ENCODE measurements at places on chromosomes 3 and 15.
A peak's percentile ranks its signal among the peaks of the same experiment; 100 is the strongest.

DNA sequence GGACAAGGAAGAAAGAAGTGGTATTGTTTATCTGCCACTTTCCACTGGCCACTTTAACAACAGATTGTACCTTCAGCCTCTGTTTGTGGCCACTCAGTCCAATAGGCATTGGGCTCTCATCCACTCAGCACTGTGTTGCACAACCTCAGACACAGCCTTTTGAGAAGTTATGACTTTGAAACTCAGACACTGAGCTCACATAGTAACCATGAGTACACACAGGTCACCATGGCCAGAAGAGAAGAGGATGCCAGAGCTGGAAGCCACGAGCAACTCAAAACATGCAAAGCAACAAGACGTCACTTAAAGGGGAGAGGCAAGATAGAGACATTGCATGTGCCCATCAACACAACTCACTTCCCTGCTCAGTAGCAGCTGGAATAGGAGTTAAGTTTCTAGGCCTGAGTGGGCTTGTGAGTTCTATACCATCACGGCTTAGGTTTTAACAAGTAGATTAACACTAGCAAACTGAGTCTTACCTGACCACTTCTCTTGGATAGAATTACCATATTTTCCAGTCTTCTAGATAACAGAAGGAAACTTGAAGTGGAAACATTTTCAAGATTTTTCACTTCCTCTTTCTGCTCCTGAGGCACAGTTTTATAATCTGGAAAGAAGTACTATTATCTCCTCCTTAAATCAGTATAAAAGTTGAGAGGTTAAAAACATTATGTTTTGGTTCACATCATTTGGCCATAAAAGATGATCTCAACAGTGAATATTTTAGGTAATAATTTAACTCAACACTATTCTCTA lies 103.5 kb downstream of the IMPG2 start:
- no peak for DNase-seq

DNA sequence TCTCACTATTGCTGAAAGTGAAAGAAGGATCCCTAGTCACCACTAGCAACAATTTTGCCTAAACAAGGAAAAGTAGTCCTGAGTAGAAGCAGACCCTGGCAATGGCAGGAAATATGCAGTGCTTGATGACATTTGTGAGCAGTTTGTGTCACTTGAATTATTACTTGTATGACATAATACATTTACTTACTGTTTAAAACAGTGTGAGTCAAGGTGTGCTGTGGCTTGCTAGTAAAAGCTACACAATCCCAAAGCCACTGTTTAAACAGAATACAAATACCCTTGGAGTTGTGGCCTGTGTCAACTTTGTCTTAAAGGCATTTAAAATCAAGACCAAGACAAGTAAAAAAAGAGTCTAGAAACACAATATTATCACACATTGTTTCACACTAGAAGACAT lies 775.4 kb downstream of the ROBO1 start:
- DNase-seq = no peak

DNA sequence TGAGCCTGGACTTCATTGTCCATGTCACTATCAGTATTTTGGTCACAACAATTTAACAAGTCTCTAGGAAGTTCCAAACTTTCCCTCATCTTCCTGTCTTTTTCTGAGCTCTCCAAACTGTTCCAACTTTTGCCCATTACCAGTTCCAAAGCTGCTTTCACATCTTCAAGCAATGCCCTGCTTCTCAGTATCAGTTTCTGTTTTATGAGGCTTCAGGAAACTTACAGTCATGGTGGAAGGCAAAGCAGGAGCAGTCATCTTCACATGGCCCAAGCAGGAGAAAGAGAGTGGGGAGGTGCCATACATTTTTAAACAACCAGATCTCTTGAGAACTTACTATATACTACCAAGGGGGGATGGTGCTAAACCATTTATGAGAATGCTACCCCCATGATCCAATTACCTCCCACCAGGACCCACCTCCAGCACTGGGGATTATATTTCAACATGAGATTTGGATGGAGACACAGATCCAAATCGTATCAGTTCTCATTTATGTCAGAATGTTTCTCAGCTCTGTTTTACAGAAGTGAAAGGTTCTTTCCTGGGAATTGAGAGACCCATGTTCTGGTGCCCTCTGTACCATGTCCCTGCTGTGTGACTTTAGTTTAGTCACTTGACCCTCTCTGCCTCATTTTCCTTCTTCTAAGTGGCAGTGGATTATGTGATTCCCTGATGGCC lies 169.7 kb downstream of the PLCL2 start:
- no peak for DNase-seq

DNA sequence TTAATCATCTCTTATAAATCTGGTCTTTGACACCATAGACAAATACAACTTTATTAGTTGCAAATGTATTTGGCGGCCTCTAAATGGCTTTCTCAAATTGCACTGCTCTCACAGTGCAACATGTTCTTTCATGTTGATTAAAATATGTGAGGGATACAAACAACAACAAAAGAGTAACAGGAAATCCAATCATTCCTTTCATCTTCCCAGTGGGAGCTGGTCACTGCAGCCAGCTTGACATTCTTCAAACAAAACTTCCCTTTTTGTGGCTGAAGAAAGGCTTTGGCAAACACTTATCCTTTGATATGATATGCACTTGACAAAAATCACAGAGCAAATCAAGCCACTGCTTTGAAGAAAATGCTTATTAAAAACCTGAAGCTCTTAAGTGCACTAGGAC lies 973.6 kb downstream of the EPHA3 start:
- DNase-seq = no peak

DNA sequence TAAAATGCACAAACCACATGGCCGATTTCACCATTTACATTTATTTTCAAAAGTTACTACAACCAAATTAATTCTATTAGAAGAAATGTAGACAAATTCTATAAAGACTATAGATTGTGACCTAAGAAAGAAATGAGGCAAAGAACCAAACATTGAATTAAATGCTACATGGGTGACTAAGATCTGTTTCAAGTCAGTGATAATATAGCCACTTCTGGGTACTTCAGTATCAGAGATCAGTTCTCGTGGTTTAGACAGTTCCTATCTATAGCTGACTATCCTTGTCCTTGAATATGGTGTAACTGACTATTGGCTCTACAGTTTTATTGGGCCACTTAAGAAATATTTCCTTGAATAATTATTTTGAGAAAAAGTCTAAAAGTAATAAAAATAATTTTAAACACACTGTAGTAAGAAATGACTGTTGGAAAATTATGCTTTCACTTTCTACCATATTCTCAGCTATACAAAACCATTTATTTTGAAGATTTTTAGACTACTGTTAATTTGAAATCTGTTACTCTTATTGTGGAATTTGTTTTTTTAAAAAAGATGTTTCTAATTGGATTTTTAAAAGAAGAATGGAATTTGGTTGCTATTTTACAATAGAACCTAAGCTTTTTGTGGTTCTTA lies 14.1 kb downstream of the KCNMB3 start:
- DNase-seq = no peak

- DNase-seq = no peak
Measured at GRCh38 chr3:116811754-116812153, 102.2 kb downstream of the TUSC7 start.

- peak; percentile 47 for DNase-seq
Measured at GRCh38 chr3:63674586-63674985, 22.1 kb downstream of the SNTN start.

GRCh38 chr3:172247525-172248274 lies 200.6 kb downstream of the GHSR start:
- DNase-seq = no peak

GRCh38 chr3:72761410-72761809 lies 86.8 kb downstream of the SHQ1 start:
- DNase-seq = no peak

DNA sequence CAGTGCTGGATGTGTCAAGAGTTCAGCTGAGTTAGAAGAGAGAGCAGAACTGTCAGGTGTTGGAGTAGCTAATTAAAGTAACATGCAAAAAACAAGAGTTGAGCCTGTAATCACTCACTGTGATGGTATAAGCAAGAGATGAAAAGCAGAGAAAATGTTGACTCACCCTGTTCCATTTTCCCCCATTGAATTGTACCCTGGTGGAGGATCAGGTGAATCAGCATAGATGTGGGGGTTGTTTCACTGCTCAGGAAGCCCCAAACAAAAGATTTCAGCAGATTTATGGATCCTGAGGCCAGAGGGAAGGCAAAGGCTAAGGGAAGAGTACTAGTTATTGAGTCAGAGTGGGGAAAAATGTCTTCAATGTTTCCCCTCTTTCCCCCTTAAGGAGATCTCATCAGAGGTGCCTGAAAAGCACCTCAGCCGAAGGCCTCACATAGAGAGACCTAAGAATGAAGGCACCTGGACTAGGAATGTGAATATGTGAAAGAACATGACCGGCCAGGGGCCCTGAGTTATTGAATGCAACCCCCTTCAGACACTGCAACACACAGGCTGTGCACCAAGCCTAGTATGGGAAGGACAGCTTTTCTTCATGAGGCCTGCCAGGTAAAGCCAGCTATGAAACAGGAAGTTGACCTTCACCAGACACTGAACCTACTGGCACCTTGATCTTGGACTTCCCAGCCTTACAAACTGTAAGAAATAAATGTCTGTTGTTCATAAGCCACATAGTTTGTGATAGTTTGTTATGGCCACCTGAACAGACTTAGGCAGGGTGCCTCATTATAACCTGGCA lies 90.1 kb downstream of the TMCO5A start:
- DNase-seq = no peak

GRCh38 chr3:1197051-1197450 lies 104.2 kb downstream of the CNTN6 start:
- no peak for DNase-seq

- no peak for DNase-seq
Measured at GRCh38 chr3:66480666-66481065, 20.2 kb downstream of the LRIG1 start.

- DNase-seq = no peak
Measured at GRCh38 chr15:78727561-78727960, 83.7 kb downstream of the ADAMTS7 start.

DNA sequence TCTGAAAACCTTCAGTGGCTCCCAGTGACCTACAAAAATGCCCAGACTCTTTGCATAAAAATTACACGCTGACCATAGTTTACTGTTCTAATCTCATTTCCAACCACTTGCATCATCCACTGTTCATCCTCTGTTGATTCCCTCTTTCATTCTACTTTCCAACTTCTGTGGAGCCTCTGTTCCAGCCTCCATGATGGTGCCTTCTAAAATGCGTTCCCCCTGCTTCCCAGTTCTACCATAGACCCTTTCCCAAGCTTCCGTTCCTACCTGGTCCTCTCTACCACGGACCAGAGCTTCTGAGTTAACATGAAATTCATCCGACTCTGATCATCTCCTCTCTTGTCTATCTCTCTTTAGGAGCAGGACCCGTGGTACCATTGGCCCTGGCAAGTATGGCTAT lies 127.0 kb downstream of the THSD4 start:
- DNase-seq = no peak

GRCh38 chr3:169497567-169498257 lies 165.8 kb downstream of the MECOM start:
- DNase-seq = no peak

DNA sequence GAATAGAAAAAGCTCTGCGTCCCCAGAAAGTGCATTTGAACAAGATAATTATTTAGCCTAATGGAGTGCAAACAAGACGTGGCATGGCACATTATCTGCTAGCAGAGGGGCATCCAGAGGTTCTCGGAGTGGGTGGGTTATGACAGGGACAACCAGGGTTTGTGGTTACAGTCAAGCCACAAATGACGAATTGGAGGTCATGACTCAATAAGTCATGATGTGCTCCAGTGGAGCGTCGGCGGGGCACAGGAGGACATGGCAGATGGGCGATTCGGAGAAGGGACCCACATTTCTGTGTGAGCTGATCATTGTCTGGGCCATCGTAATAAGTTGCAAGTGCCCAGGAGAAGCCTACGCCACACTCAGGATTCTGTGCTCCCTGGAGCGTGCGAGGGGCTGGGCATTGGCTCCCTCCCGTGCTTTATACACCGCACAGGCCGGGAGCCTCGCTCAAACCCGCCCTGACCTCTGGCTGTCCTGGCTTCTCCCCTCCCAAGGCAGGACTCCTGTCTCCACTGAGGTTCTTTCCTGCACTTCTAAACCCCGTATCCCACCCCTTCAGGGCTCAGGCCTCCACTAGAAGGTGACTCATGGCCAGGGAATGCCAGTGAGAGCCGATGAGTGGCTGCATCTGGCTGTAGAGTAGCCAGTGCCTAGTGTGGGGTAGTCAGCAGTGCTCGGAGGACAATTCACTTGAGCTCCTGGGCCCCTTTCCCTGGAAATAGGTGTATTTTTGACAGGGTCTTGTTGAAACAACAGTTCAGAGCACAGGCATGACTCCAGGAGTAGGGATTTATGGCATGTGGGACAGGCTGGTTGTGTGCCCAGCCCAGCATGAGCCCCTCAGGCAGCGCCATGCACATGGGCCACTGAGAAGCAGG lies 67.4 kb downstream of the GRIP2 start:
- no peak for DNase-seq

GRCh38 chr3:171831936-171832335 lies 11.2 kb upstream of the TMEM212 start:
- DNase-seq = no peak

DNA sequence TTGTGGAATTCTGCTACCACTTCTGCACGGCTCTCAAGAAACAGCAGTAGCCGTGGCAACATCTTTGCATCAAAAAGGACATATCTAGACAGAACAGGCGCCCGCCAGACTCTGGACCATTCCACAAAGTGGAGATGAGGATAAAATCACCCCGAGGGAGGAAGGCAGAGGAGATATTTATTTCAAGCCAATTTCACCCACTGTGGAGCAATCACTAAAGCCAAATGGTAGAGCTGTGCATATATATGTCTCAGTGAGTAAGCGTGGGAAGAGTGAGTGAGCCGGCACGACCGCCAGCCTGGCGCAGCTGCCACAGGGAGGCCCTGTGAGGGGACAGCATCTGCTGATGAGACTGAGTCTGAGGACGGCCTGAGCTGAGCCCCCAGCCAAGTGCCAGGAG lies 111.3 kb downstream of the MEGF11 start:
- DNase-seq = peak; percentile 54

DNA sequence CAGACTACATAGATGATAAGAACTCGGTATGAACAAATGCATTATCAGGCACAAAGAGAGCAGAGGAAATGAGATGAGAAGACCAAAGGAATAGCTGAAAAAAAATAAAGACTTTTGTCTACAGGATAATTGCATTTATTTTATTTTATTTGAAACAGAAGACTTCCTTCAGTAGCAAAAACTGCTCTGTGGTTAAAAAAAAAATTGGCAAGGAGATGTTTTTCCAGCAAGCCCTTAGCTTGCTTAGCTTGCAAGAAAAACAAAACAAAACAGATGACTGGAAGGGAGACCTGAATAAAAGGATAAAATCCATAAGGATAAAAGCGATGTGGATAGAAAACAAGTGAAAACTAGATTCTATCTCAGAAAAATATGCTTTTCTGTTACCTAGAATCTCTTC lies 9.1 kb upstream of the PPM1L start:
- DNase-seq = no peak
